ENCODE measurements at places on chromosomes 11 and 22. TPM values are rescaled to one million over a fixed set of nuclear protein-coding genes. Genes with fewer than 3 reads are reported as not detected.

- DNase-seq: no peak
Observed at GRCh38 chr22:18952022-18952421, 15.9 kb upstream of the PRODH start.

Gene SSTR3
- 0.64 TPM for total RNA-seq

DNA sequence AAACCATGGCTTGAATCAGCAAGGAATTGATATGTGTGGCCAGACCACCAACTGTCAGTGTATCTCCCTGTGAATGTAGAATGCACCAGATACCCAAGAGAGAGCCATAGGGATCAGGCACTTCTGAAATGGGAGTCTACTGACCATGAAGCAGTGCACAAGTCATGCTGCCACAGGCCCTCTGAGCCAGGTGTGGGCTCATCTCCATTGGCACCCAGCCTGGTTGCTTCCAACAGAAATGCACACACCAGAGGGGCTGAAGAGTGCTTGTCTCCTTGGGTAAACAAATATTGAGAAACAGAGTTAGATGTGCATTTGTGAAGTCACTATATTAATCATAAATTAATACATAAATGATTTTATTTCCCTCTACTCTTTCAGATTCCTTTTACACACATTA is 28.4 kb upstream of the PANX1 start:
- no peak for DNase-seq

Gene B3GAT3
- total RNA-seq: 21.3 TPM

DNA sequence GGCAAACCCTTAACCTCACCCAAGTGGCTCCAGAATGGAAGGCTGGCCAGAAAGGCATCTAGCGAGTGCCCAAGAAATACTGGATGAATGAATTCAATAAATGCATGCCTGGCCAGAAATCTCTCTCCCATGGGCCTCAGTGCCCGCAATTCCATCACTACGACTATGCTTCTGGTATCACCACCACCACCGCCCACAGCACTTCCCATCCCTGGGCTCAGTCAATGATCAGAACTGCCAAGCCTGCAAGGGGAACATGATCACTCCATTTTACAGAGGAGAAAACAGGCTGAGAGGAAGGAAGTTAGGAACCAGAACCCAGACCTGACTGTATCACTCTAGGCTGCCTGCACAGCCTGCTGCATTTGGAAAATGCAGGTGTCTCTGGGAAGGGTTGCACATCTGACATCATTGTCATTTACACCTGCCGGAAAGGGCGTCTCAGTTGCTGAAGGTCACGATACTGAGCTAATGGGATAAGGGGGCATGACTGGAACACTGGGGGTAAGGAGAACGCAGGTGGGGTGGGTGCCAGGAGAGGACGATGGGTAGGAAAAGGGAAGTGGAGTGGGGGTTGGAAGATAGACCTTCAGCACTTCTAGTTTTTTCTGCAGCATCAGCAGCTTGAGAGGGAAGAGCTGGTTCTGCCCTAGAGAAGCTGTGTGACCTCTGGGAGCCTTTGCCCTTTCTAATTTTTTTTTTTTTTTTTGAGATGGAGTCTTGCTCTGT is 3.2 kb downstream of the GPR152 start:
- no peak for DNase-seq

DNA sequence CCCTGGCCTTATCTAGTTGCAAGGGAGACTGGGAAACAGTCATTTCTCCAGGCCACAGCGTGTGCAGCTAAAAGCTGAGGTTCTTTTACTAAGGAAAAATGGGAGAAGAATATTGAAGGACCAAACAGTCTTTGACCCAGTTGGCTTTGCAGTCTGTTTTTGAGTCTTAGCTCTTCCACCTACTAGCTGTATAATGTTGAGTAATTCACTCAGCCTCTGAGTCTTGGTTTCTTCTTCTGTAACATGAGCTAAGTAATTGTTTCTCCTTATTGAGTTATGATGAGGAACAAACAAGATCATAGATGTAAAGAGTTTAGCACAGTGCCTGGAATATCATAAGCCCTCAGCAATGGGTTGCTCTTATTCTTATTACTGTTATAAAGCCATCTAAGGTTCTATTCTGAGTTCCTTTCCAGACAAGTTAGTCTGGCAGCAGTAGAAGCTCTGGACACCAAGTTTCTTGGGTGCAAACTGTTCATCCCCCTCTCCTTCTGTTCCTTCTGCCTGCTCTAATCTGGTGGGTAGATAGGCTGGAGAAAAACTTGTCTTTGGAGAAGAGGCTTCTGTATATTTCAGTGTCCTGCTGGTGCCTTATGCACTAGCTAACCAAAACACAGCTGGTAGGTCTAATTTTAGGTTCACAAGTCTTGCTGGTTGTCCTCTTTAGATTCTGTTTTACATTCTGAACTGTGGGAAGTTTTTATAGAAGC is 13.5 kb downstream of the TRIM44 start:
- no peak for DNase-seq

Gene LRRC32
- not detected for total RNA-seq

DNA sequence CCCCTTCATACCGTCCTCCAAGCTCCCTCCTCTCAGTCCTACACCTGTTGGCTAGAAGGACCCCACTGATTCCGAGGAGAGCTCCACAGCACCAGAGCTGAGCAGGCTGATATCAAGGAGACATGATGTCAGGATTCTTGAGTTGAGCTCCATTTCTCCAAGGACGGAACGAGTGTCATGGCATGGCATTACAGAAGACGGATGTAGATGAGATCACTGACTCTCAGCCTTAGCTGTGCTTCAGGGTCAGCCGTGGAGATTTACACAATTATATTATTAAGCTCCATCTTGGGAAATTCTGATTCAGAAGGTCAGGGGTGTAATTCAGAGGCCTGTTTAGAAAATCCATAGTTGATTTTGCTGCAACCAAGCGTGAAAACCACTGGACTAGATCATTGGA is 428.9 kb upstream of the B3GAT1 start:
- no peak for DNase-seq

- no peak for DNase-seq
Observed at GRCh38 chr11:62141111-62142042, 17.6 kb downstream of the INCENP start.

Measured in HepG2 (cell line).